ENCODE measurements at places on chromosomes 7 and 10.
A peak's percentile ranks its signal among the peaks of the same experiment; 100 is the strongest.

DNA sequence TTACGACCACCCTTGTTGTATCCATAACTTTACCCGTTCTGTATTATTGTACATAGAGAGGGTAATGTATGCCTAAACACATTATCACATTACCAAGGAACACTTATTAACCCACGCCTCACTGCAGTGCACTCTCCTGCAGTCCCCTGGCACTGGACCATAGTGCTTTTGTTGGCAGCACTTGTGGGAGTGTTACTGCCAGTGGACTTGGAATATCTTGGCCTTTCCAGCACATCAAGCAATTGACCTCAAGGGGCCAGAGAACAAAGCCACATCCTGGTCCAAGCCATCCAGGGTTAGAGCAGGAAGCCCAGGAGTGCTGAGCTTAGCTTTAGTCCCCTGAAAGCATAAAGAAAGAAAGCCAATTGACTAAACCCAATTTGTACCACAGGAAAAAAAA lies 304.2 kb downstream of the PCDH15 start:
- no peak for DNase-seq

GRCh38 chr7:70523249-70523988 lies 608.5 kb upstream of the GALNT17 start:
- no peak for DNase-seq

- DNase-seq = no peak
Observed at GRCh38 chr10:20354166-20354565, 537.9 kb downstream of the PLXDC2 start.

DNA sequence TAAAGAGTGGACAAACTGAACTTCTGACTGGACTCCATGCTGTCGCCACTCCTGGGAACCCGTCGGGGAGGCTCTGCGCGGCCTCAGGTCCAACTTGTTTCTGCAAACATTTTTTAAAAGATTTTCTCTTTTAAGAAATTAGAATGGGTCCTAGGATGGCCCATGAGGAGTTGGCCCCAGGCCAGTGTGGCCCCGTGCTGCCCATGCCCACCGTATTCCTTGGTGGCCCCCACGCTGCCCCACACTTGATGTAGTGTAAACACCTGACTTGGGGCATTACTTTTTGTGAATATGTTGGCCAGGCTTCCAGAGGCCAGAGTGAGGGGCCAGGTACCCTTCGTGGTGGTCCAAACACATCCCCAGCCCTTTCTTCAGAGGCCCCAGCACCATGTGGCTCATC lies 19.3 kb downstream of the ZNF316 start:
- DNase-seq = no peak

DNA sequence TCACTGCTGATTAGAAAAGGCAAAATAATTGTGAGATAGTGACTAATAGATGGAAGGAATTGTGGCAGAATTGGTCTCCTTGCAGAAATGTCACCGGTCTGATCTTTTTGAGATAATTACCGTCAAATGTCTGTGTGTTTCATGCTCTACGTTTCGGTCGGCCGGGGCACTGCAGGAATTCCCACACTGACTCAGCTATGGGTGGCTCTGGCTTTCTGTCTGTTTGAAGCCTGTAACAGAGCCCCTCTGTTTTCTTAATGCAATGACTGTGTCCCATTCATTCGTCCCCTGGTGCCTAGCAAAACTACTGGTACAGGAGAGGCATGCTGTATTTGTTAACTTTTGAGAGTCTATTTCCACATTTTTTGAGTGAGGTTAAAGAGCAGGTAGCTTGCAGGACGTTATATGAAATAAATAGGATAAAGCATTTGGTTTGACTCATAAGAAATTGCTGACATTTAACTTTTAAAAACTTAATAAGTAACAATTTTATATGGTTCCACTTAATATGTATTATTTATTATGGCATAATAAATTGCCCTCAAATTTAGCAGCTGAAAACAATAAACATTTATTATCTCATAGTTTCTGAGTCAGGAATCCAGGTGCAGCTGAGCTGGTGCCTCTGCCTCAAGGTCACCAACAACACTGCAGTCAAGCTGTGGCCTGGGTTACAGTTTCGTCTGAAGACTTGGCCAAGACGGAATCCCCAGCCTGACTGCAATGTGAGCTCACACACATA lies 53.3 kb upstream of the CTBP2 start:
- no peak for DNase-seq

GRCh38 chr10:97861097-97861750 lies 11.6 kb downstream of the GOLGA7B start:
- peak; percentile 90 for DNase-seq

- DNase-seq = no peak
Observed at GRCh38 chr10:114915294-114915693, 22.7 kb upstream of the TRUB1 start.

GRCh38 chr7:52715701-52716100 lies 319.7 kb upstream of the POM121L12 start:
- no peak for DNase-seq

- no peak for DNase-seq
Observed at GRCh38 chr7:70787771-70788170, 344.2 kb upstream of the GALNT17 start.

- DNase-seq = no peak
Observed at GRCh38 chr10:18308600-18308999, 168.4 kb downstream of the CACNB2 start.

GRCh38 chr7:8765374-8765773 lies 332.0 kb downstream of the NXPH1 start:
- no peak for DNase-seq

DNA sequence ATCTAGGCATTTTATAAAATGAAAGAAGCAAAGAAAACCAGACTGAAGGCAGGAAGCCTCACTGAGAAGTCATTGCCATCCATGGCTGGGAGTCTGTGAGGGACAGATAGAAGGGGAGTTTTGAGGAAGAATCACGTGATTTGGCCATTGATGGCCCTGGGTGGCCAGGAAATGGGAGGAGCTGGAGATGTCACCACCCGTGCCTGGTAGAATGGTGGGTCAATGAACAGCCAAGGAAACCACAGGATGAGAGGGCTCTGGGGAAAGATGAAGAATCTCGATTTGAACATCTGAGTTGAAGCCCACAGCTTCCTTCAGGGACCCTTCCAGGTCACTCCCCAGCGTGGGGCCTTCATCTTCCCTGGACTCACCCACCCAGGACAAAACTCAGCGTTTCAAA lies 103.3 kb upstream of the CHST15 start:
- no peak for DNase-seq

- DNase-seq = no peak
Observed at GRCh38 chr10:71939304-71939703, 24.9 kb upstream of the CHST3 start.

GRCh38 chr7:158001621-158002320 lies 585.9 kb downstream of the PTPRN2 start:
- no peak for DNase-seq

- no peak for DNase-seq
Observed at GRCh38 chr10:121680879-121681655, 82.8 kb upstream of the FGFR2 start.

DNA sequence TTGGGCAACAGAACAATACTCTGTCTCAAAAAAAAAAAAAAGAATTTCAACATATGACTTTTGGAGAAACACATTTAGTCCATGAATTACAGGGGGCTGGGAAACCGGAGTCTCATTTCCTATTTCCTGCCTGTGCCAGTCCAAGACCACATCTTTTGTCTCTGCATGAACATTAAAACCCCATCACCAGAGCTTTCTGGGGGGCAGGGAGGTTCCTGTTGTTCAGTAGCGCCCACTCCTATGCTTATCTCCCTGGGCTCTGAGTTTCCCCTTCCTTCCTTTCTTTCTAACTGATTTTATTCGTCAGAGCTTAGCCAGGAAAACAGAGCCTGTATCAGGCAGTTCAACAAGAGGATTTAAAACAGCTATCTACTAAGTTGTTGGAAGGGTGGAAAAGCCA lies 119.3 kb downstream of the CALN1 start:
- no peak for DNase-seq

DNA sequence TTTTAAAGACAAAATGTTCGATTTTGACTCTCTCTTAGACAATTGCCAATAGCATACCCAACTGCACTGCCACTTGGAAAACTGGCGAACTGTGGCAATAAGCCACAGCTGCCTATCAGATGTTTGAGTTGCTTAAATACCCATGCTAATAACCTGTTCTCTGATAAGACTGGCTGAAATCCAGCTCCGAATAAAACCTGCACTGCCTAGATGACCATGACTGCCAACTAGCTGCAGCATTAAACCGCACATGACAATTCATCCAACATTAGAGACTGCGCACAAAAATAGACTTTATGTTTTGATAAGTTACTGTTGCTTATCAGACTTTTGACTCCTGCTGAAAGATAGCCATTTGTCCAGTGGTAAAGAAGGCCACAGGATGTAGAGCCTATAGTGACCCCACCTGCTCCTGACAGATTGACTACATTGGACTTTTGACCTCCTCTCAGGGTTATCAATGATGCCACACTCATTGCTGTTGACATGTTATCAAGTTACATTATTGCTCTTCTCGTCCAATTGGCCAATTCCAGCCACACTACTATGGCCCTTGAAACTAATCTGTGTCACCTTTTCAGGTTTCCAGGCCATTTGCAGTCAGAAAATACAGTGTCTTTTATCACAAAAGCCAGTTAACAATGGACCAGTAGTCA lies 299.0 kb downstream of the HGF start:
- DNase-seq = no peak

- peak; percentile 15 for DNase-seq
Observed at GRCh38 chr10:1047937-1048336, 982 bp downstream of the IDI1 start.

- DNase-seq = no peak
Observed at GRCh38 chr10:52900593-52900992, 128.0 kb upstream of the MBL2 start.

DNA sequence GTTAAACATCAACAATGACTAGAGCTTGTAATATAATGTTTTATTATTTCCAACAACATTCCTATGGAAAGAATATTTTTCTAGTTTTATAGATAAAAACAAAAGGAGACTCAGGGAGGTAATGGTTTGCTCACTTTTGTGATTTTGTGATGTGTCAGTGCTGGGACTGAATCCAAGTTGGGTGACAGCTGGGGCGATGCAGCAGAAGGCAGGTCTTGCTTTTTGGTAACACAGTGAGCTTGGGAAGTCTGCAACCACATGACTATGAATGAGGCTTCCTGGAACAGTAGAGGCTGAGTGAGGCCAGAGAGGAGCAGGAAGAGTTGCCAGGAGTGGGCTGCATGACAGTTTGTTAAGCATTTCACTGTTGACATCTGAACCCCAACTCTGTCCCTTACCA lies 4.9 kb upstream of the YKT6 start:
- no peak for DNase-seq
